ENCODE measurements at places on chromosomes 3 and 15.
A peak's percentile ranks its signal among the peaks of the same experiment; 100 is the strongest.

- no peak for DNase-seq
These were observed 63.2 kb upstream of the RAD18 start for GRCh38 chr3:9026320-9027045.

DNA sequence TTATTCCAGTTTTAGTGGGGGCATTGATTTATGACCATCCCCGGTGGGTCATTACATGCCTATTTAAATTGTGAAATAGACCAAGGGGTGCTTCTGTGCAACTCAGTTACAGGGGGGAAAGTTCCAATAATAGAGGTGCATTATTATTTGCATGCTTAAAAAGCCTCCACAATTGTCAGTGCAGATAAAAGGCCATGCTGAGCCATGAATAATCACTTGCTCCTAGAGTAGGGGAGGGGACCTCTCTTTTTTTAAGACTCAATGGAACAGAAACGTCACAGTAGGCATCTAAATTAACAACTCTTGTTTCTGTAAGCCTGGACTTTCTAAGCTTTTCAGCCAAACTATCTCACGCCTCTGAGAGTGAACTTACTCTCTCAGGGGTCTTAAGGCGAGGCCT is 66.5 kb upstream of the CMTM7 start:
- DNase-seq: no peak

- no peak for DNase-seq
These were observed 1.2 kb downstream of the TRH start for GRCh38 chr3:129975705-129976048.

DNA sequence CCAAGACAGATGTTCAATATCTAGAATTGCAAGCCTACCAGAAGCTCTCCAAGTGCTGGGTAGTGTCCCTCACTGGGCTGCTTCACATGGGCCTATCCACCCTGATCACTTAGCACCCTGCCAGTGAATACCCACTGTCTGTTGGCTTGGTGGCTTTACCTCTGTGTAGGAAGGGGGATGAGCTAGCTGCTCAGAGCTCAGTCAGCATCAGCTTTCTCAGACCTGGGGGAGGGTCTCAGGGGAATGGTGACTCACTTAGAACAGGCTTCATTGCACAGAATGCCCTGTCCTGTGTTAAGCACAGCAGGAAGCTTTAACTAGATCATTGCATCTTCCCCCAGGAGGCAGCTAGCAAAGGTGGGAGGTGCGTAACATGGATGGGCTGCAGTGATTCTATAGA is 209.8 kb downstream of the PDCD6IP start:
- DNase-seq: no peak

- no peak for DNase-seq
These were observed 461.7 kb downstream of the NR2F2 start for GRCh38 chr15:96792216-96792615.

- peak; percentile 48 for DNase-seq
These were observed 2.0 kb upstream of the HYAL2 start for GRCh38 chr3:50324351-50325112.

DNA sequence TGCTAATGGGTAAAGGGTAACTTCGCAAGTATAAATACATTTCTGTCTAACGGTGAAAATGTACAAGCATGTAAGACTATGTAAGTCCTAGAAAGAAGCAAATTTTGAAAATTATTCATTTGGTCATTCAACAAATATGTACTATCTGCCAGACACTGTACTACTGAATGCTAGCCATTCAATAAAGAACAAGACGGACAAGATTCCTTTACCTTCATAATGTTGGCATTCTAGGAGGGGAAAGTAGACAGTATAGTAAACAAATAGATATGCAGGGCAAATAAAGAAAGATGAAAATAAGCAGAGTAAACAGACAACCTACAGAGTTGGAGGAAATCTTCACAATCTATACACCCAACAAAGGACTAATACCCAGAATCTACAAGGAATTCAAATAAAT is 32.7 kb downstream of the C3orf70 start:
- DNase-seq: no peak

GRCh38 chr3:184177331-184177731 is 2.7 kb downstream of the AP2M1 start:
- DNase-seq: no peak

GRCh38 chr15:50904211-50904610 is 4.3 kb upstream of the AP4E1 start:
- no peak for DNase-seq

- no peak for DNase-seq
These were observed 533.1 kb upstream of the CBLB start for GRCh38 chr3:106401666-106402490.

- no peak for DNase-seq
These were observed 29.1 kb upstream of the TBC1D23 start for GRCh38 chr3:100231668-100232067.

GRCh38 chr3:107600780-107601179 is 78.0 kb downstream of the BBX start:
- peak; percentile 23 for DNase-seq

DNA sequence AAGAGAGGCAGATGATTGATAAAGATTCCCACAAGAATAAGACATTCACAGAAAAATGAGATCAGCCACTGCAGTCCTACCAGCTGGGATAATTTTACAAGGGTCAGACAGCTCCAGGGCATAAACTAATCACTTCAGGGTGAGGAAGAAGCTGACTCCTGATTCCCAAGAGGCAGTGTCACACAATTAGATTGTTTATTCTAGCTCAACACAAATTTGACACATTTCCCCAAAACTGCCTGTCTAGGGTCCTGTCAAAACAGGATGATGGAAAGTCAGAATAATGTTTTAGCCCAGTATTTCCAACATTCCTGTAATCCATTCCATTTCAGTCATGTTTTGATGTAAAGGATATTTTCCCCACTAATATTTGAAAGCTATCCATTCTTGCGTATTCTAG is 110.8 kb downstream of the TNIK start:
- DNase-seq: no peak

DNA sequence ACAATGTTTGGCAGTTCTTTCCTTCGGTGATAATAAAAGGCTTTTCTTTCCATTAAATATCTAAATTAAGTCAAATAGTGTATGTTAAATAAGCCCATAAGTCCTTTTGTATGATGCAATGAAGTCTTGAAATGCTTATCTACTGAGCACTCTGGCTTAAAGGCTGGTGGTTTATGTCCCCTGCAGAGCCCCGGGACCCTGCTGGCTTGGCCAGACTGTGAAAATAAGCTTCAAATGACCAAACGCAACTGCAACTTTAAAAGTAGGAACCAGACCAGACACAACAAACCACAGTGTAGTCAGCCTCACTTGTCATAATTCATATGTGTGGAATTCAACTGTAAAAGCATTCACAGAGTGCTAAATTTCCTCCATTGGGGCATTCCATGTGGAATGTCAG is 72.5 kb downstream of the FOXP1 start:
- no peak for DNase-seq

GRCh38 chr3:77686560-77686959 is 646.7 kb downstream of the ROBO2 start:
- DNase-seq: no peak
